ENCODE measurements at places on chromosomes 13 and 19.

DNA sequence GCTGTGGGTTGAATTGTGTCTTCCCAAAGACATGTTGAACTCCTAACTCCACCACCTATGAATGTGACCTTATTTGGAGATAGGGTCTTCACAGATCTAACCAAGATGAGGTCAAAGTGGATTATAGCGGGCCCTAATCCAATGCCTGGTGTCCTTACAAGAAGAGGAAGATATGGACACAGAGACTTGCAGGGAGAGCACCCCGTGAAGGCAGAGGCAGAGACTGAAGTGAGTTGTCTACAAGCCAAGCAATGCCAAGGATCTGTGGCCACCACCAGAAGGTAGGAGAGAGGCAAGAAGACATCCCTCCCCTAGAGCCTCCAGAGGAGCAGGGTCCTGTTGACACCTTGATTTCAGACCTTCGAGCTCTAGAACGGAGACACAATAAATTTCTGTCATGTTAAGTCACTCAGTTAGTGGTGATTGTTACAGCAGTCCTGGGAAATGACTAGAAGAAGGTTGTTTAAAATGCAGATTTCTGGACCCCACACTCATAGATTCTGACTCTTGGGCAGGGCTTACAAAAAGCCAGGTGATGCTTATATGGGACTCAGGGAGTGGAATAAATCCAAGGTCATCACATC lies 70.6 kb downstream of the FGF9 start:
- DNase-seq, result no peak

GRCh38 chr13:25249001-25249543 lies 38.2 kb downstream of the MTMR6 start:
- DNase-seq, result peak; percentile 30

DNA sequence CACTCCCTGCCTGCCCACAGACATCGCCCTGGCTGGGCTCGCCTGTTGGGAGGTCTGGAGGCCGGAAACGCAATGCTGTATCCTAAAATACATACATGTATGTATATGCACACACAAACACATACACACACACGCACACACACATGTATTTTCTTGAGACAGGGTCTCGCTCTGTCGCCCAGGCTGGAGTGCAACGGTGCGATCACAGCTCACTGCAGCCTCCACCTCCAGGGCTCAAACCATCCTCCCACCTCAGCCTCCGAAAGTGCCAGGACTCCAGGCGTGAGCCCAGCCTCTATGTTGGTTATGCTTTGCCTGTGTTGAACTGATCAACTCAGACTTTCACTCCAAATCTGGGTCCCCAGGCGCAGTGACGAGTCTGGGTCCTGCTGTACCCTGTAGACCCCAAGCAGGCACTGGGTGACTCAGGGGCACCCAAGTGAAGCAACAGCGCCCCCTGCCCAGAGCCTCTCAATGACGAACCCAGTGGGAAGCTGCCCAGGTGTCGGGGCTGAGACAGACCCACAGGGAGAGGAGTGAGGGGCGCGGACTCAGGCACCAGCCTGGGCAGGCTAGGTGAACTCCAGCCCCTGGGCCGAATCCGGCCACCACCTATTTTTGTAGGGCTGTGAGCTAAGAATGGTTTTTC lies 27.4 kb upstream of the CACTIN start:
- DNase-seq, result no peak

DNA sequence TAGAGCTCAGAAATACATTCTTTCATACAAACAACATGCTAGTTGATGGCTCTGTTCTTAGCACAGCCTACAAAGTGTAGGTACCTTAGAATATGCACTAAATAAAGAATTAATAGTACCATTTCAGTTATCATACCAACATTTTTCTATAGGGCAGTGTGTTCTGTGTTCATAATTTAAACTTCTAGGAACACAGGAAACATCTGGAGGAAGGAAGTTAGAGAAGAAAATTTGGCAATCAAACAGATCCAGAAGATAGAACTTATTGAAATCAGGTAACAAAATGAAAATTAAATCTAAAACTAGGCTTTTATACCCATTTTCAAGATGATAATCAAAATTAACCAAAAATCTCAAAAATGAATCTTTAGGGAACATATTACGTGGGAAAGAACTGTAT lies 527.5 kb downstream of the DCT start:
- DNase-seq, result no peak

DNA sequence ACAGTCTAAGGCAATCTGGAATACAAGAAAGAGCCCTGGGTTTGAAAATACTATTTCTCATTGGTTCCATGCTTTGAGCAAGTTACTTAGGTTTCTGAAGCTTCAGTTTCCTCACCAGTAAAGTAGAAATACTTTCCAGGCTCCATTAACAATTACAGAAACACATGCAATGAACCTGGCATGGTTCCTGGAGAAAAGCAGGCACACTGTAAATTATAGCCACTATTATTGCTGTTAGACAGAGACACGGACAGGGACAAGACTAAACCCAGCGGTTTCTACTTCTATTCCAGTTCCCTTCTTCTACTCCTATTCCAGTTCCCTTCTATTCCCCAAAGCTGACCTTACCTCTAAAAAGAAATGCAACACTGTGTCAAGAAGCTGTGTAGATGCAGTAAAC lies 41.2 kb downstream of the MIPEP start:
- no peak for DNase-seq

DNA sequence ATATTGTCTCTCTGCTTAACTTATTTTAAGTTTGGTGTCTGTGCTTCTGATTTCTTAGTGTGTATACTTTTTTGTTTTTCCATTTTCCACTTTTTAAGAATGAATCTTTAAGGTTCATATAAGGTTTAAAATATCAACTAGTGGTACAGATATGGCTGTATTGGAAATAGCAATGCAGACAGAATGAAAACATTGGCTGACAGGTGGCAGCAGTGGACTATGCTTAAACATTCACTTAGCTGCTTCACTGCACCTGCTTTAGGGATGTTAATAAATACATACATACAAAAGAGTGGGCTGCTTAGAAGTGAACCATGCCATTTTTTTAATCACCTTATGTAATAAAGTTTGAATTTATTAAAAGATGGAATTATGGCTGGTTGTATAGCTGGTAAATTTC lies 27.3 kb downstream of the TM9SF2 start:
- DNase-seq, result no peak

- DNase-seq, result no peak
Observed at GRCh38 chr19:32603961-32604360, 23.0 kb downstream of the PDCD5 start.

DNA sequence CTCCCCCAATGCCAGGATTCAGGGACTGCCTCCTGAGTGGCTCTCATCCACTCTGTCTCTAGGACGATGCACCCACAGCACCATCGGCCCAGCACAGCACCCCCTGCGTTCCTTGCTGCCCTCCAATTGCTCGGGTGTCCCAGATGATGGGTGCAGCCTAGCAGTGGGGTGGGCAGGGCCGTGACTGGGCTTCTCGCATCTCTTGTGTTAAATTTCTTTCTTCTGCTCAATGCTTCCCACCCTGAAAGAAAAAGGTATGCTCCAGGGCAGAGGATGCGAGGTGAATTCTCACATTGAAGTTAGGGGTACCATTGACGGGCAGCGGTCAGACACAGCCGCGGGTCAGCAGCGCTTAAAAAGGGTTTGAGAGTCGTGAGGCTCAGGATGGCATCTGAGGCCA lies 232.4 kb upstream of the SGCG start:
- no peak for DNase-seq

DNA sequence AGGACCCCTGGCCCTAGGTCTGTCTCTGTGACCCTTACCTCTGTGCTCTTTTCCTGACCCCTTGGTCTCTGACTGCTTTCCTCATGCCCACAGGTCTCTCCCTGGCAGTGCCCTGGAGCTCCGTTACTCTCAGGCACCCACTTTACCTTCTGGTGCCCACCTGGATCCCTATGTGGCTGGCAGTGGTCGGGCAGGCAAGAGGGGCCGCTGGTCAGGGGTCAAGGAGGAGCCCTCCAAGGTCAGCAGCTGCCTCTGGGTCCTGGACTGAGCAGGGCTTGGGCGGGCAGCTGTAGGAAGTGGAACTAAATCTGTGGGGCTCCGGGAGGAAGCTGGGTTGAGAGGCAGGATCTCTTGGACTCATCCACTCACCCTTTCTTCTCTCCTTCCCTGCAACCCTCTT lies 16.3 kb downstream of the PPFIA3 start:
- no peak for DNase-seq

DNA sequence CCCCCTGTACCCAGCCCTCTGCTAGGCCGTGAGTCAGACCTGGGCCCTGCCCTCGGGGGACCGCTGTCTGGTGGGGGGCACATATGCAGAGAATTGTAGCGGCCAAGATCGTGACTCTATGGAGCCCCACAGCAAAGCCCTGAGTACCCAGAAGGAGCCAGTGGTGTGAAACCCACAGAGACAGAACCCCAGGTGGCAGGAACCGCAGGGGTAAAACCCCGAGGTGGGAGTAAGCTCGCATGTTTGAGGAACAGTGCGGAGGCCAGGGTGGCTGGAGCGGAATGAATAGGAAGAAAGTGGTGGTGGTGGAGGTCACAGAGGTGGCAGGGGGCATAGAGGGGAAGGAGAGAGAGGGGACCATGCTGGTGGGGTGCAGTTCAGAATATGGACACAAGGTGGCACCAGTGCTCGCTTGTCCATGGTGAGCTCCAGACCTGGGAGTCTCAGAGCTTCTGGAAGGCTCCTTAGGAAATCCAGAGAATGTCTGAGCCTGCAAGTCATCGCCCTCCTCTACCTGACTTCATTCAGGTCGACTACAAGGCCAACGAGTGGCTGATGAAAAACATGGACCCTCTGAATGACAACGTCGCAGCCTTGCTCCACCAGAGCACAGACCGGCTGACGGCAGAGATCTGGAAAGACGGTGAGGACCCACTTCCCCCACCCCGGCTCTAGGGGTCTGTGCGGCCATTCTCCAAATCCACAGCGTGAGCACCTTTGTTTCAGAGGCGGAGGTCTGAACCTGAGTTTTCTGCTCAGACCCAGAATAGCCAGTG lies 48.9 kb downstream of the MYH14 start:
- DNase-seq, result peak; percentile 20

- DNase-seq, result no peak
Observed at GRCh38 chr19:41234512-41235168, 15.6 kb downstream of the AXL start.

DNA sequence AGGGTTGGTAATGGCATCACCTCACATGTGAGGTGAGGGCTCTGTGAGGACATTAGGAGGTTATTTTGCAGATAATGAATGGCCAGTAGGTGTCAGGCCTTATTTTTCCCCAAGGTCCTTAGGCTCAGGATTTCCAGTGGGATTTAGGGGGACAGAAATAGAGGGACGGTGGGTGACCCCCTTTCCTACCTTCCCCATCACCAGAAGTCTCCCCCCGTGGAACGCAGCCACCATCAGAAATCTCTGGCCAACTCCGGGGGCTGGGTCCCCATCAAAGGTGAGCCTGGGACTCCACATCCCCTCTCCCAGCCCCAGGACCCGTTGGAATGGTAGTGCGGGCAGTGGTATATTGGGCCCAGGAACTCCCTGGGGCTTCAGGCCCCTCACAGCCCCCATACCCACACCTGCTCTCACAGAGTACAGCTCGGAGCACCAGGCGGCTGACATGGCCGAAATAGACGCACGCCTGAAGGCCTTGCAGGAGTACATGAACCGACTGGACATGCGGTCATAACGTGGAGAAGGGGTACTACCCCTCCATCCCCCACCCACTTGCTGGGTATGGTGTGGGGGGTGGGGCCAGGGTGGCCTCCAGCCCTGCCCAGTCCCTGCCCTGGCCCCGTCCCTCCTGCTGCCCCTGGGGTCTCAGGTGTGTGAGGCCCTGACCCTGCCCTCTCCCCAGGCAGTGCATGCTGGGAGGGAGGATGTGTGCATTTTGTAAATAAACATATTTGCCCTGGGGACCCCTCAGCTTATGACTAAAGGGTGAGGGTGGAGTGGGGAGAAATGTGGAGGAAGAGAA lies 4.8 kb downstream of the PGLYRP1 start:
- DNase-seq, result no peak
